Thyroid gland (tissue), 4 donors: ENCODE measurements at places on chromosomes 2 and 18. TPM values are rescaled to one million over a fixed set of nuclear protein-coding genes. Genes with fewer than 3 reads are reported as not detected.

The ATL2 gene
- total RNA-seq, result 163 TPM

The IL36RN gene
- not detected for total RNA-seq

The VAMP5 gene
- total RNA-seq, result 41.3 TPM

The PUM2 gene
- 87.5 TPM for total RNA-seq

The SP110 gene
- total RNA-seq, result 27.7 TPM

The HOXD9 gene
- 3.6 TPM for total RNA-seq

The ZNF892 gene
- total RNA-seq, result 10.5 TPM

The NAT8 gene
- not detected for total RNA-seq

The LAMA1 gene
- total RNA-seq, result 17.8 TPM

The CXCR4 gene
- total RNA-seq, result 16.1 TPM

The CRYGC gene
- not detected for total RNA-seq

The IWS1 gene
- total RNA-seq, result 70.4 TPM

The CNDP1 gene
- total RNA-seq, result 1.0 TPM

The GPBAR1 gene
- 0.63 TPM for total RNA-seq

The PROKR1 gene
- total RNA-seq, result not detected

The GCG gene
- total RNA-seq, result not detected

The TUBB8B gene
- total RNA-seq, result 0.33 TPM

The GNAL gene
- total RNA-seq, result 27.3 TPM

The POMC gene
- 9.9 TPM for total RNA-seq

The LCT gene
- total RNA-seq, result 0.24 TPM

The COLEC11 gene
- total RNA-seq, result 20.5 TPM

The TNP1 gene
- not detected for total RNA-seq

The MARCHF7 gene
- 105 TPM for total RNA-seq

The MAP4K3 gene
- 60.6 TPM for total RNA-seq

The CYBRD1 gene
- total RNA-seq, result 802 TPM

The SERPINB4 gene
- not detected for total RNA-seq

The TMEM17 gene
- total RNA-seq, result 5.8 TPM

The EHBP1 gene
- 49.9 TPM for total RNA-seq

The GAL3ST2 gene
- not detected for total RNA-seq

The LAMA3 gene
- 8.7 TPM for total RNA-seq

The MYCN gene
- total RNA-seq, result 5.9 TPM

The UGT1A10 gene
- not detected for total RNA-seq

The CFLAR gene
- total RNA-seq, result 241 TPM

The ST6GAL2 gene
- total RNA-seq, result 17.6 TPM

The STRN gene
- 17.3 TPM for total RNA-seq

The CNPPD1 gene
- 48.2 TPM for total RNA-seq

The LRATD1 gene
- 21.1 TPM for total RNA-seq
